Chondrocyte (in vitro differentiated cells): ENCODE measurements at places on chromosomes 6 and 20. TPM values are rescaled to one million over a fixed set of nuclear protein-coding genes. Genes with fewer than 3 reads are reported as not detected.
A peak's percentile ranks its signal among the peaks of the same experiment; 100 is the strongest.

DNA sequence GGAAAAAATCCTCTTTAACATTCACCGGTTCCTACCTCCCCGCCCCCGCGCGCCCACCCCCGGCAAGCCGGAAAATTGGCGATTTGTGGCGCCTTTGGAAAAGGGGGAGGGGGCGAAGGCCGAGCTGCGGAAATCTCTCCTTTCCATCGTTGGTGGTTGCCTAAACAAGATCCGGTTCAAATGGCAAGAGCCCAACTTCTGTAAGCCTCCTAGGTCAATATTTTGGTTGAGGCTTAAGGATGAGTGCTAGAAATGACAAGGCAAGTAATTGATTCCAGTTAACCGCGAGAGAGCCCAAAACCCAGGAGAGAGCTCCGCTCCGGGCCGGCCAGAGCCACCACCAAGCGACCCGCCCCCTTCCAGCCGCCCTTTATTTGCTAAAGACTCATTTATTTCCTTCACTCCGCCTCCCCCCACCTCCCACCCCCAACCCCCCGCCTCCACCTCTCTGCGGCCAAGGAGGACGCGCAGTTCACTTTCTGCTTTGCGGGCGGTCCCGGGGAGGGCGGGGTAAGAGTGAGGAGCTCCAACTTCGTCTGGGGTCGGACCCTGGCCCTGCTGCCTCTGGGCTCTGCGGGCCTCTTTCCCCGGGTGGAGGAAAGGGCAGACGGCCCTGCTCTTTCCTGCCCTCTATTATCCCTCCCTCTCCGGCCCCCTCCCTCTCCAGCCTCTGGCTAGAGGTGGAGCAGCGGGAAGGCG, 838 bp upstream of the NKX2-2 start:
- H3K4me3 ChIP-seq = no peak overlapping the region
- no peak for DNase-seq
- H3K27me3 ChIP-seq = peaks cover 77% of the 10 kb centered on the region

- H3K36me3 ChIP-seq = peaks cover 33% of the 10 kb centered on the region
- no peak overlapping the region for H3K27ac ChIP-seq
- no peak overlapping the region for H3K4me3 ChIP-seq
- DNase-seq = no peak
- no peaks in the 10 kb centered on the region for H3K27me3 ChIP-seq
- H3K4me1 ChIP-seq = no peaks in the 10 kb centered on the region
Observed at GRCh38 chr6:134961366-134961765, 11.5 kb upstream of the ALDH8A1 start.

DNA sequence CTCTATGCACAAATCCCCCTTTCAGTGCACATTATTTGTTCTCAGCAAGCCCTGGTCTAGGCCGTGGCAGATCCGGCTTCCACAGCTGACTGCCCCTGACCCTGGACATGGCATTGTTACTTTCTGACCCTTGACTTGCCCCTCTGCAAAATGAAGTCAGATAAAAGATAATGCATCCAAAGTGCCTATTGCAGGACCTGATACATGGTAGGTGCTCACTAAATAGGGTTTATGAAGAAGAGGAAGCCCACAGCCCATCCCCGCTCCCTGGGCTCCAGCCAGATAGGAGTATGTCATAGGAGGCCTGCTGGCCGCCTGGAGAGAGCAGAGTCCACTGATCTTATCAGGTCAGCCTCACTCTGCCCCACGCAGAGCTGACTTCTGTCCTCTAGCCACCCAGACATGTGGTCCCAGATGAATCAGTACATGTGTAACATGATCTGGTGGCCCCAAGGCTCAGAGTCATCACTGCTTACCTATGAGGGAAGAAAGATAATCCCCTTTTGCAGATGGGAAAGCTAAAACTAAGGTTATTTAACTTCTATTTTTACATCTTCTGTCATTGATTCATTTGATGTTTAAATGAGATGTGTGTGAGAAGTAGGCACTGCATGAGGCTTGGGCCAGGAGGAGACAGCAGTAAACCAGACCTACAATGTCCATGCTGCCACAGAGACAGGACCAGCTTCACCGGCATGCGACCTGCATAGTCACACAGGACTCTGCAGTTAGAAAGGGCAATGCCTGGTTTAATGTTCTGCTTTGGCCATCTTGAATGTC, 20.4 kb downstream of the MAFB start:
- no peak overlapping the region for H3K4me3 ChIP-seq
- H3K36me3 ChIP-seq = no peaks in the 10 kb centered on the region
- H3K27ac ChIP-seq = no peak overlapping the region

- no peak overlapping the region for H3K27ac ChIP-seq
- H3K4me3 ChIP-seq = no peak overlapping the region
- DNase-seq = no peak
Observed at GRCh38 chr20:19251958-19252357, 39.5 kb downstream of the SLC24A3 start.

DNA sequence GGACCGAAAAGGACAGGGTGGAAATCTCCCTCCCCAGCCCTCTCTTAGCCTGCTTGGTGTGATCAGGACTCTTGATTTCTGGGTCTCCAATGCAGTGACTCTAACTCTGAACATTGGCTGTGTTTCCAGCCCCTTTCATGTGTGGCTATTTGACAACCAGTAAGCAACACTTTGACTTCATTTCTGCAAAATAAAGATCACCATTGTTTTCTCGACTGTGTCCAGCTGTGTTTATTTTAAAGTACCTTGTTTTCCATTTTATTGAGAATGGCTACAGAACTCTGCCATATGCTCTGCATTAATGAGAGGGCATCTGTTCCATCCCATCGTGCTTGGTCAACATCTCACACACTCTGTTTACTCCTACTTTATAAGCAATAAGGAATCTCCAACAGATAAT, 60.9 kb upstream of the TAGAP start:
- peaks cover 7% of the 10 kb centered on the region for H3K4me1 ChIP-seq
- H3K4me3 ChIP-seq = no peak overlapping the region
- DNase-seq = no peak
- H3K36me3 ChIP-seq = no peaks in the 10 kb centered on the region

- no peak for DNase-seq
- H3K27ac ChIP-seq = no peak overlapping the region
- H3K4me3 ChIP-seq = no peak overlapping the region
- no peaks in the 10 kb centered on the region for H3K27me3 ChIP-seq
- no peaks in the 10 kb centered on the region for H3K4me1 ChIP-seq
Observed at GRCh38 chr6:78935553-78935952, 68.2 kb downstream of the IRAK1BP1 start.

GRCh38 chr6:38555606-38556005, 84.1 kb downstream of the BTBD9 start:
- no peak overlapping the region for H3K27ac ChIP-seq
- no peaks in the 10 kb centered on the region for H3K36me3 ChIP-seq
- DNase-seq = no peak
- no peak overlapping the region for H3K4me3 ChIP-seq
- peaks cover 23% of the 10 kb centered on the region for H3K4me1 ChIP-seq

DNA sequence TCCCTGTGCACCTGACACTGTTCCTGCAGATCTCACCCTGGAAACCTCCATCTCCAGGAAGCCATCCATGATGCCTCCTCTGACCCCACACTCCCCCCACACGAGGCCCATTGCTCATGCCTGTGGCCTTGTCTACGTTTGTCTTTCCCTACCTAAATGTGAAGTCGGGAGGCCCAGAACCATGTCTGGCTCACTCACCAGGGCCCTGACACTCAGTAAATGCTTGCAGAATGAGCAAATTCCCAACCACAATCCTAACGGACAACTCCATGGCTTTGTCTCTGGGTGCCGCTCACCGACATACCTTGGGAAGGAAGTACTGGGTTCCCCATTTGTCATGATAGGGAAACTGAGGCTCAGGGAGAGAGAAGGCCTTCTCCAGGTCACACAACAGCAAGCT, 7.3 kb downstream of the PEDS1 start:
- peak overlapping the region; percentile 92 for H3K27ac ChIP-seq
- peaks cover 76% of the 10 kb centered on the region for H3K4me1 ChIP-seq
- peaks cover 13% of the 10 kb centered on the region for H3K36me3 ChIP-seq
- DNase-seq = no peak
- H3K27me3 ChIP-seq = no peaks in the 10 kb centered on the region

GRCh38 chr6:51536728-51537127, 550.7 kb downstream of the PKHD1 start:
- H3K4me3 ChIP-seq = no peak overlapping the region
- peaks cover 1% of the 10 kb centered on the region for H3K27me3 ChIP-seq
- DNase-seq = no peak
- no peak overlapping the region for H3K27ac ChIP-seq
- H3K36me3 ChIP-seq = no peaks in the 10 kb centered on the region
- peaks cover 12% of the 10 kb centered on the region for H3K4me1 ChIP-seq

- DNase-seq = peak; percentile 88
- no peaks in the 10 kb centered on the region for H3K27me3 ChIP-seq
- H3K36me3 ChIP-seq = peaks cover 5% of the 10 kb centered on the region
- peaks cover 27% of the 10 kb centered on the region for H3K4me1 ChIP-seq
- no peak overlapping the region for H3K27ac ChIP-seq
- no peak overlapping the region for H3K4me3 ChIP-seq
Observed at GRCh38 chr20:63694584-63695423, 1.6 kb upstream of the TNFRSF6B start.

DNA sequence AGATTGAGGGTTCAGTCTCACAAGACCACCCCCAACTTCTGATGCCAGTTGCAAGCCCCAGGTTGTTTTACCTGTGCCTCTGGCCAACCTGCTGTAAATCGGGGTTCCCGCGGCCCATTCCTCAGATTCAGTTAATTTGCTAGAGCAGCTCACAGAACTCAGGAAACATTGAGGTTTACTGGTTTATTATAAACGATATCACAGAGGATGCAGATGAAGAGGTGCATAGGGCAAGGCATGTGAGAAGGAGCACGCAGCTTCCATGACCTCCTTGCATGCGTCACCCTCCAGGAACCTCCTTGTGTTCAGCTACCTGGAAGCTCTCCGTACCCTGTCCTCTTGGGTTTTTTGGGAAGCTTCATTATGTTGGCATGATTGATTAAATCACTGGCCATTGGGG, 66.0 kb upstream of the CDKAL1 start:
- H3K27ac ChIP-seq = no peak overlapping the region
- no peak overlapping the region for H3K4me3 ChIP-seq
- no peaks in the 10 kb centered on the region for H3K27me3 ChIP-seq

DNA sequence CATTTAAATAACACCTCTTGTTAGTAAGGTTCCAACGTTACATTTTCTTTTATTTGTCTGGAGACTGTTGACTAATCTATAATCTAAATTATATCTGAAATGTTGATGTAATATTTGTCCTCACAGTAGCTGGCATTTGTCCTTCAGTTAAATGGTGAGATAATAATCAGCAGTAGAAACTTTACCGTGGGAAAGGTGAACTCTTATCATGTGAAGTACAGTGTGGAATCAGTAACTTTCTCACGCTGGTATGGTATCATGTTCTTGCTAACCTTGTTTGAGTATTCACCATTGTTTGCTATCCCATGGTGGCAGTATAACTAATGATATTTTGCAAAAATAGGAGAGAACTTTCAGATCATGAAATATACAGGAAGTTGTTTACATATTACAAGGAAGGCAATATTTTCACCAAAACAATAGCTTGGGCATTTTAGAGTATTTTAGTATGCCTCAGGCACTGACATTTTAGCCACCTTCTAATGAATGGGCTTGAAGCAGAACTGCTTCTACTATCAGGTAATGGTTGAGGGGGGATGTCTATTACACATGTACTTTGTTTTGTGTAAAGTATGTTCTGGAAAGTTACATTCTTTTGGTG, 4.8 kb downstream of the GMNN start:
- no peak overlapping the region for H3K4me3 ChIP-seq
- peaks cover 31% of the 10 kb centered on the region for H3K4me1 ChIP-seq
- H3K27me3 ChIP-seq = no peaks in the 10 kb centered on the region
- DNase-seq = no peak
- no peak overlapping the region for H3K27ac ChIP-seq

- peaks cover 6% of the 10 kb centered on the region for H3K36me3 ChIP-seq
- no peak overlapping the region for H3K27ac ChIP-seq
- no peaks in the 10 kb centered on the region for H3K27me3 ChIP-seq
- no peak overlapping the region for H3K4me3 ChIP-seq
Observed at GRCh38 chr6:13978102-13978640, 53.4 kb downstream of the RNF182 start.

DNA sequence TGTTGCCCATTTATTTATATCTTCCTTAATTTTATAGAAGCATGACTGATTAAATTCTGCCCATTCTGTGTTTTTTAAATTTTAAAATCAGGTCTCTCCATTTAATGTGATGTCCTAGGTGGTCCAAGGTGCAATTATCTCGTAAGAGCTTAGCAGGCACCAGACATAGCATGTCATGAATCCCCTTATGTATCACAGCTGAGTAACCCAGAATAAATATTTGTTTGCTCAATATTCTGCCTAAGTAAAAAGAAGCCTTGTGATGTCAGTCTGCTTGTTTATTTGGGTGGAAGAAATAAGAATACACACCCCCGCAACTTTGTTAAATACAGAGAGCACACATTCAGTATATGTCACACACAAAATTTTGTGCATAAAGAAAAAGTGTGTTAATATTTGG, 211.3 kb downstream of the FARS2 start:
- no peak overlapping the region for H3K27ac ChIP-seq
- peaks cover 12% of the 10 kb centered on the region for H3K4me1 ChIP-seq
- H3K4me3 ChIP-seq = no peak overlapping the region
- no peaks in the 10 kb centered on the region for H3K27me3 ChIP-seq
- no peaks in the 10 kb centered on the region for H3K36me3 ChIP-seq

DNA sequence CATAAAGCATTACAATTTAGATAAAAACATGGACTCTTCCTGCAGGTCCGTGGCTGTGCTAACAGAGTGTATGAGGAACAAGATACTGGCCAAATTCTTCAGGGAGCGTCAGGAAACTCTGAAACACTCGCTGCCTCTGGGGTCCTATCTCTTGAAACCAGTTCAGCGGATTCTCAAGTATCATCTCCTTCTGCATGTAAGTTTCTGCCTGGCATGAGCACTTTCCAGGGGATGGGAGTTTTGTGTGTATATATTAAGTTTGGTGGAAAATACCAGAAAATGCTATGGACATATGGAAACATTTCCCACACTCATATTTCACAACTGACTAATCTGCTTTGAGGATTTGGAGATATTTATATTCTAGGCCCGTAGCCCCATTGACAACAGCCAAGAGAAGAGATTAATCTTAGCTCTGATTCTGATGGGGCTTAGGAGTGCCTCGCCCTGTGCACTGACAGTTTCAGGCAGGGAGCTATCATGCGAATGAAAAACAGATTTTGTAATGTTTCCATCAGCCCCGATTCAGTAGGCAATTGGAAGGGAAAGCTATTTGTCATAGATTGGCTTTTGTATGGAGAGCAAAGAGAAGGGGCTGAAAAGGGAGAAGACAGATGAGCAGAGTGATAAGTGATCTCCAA, 64.7 kb upstream of the MTHFD1L start:
- H3K4me3 ChIP-seq = no peak overlapping the region
- H3K27me3 ChIP-seq = no peaks in the 10 kb centered on the region
- no peaks in the 10 kb centered on the region for H3K36me3 ChIP-seq
- peaks cover 7% of the 10 kb centered on the region for H3K4me1 ChIP-seq
- no peak for DNase-seq
- peak overlapping the region; percentile 15 for H3K27ac ChIP-seq

The TXNDC5 gene
- 226 to 231 TPM (median 230 TPM) in 3 replicates for total RNA-seq

The EYA4 gene
- total RNA-seq = 1.7 to 8.6 TPM (median 7.9 TPM) in 3 replicates

The MEI4 gene
- not detected in 3 replicates for total RNA-seq

The PSORS1C1 gene
- 4.2 to 6.0 TPM (median 5.5 TPM) in 3 replicates for total RNA-seq

The PSMF1 gene
- total RNA-seq = 99.4 to 117 TPM (median 110 TPM) in 3 replicates

The TFAP2D gene
- total RNA-seq = not detected in 3 replicates

The SLX4IP gene
- total RNA-seq = 5.1 to 6.5 TPM (median 5.4 TPM) in 3 replicates

The METTL24 gene
- 0.62 to 0.67 TPM in 2 of 3 replicates, not detected in the other for total RNA-seq

The GPSM3 gene
- 3.6 to 5.6 TPM (median 5.4 TPM) in 3 replicates for total RNA-seq

The C20orf141 gene
- total RNA-seq = not detected in 3 replicates

The LTV1 gene
- total RNA-seq = 15.0 to 22.6 TPM (median 15.4 TPM) in 3 replicates
